ENCODE measurements at places on chromosomes 2 and 18. TPM values are rescaled to one million over a fixed set of nuclear protein-coding genes. Genes with fewer than 3 reads are reported as not detected.

C2orf66 gene
- polyA plus RNA-seq: 0.25 TPM

PCARE gene
- not detected for polyA plus RNA-seq

MOB1A gene
- 105 TPM for polyA plus RNA-seq

LIPG gene
- polyA plus RNA-seq: 0.11 TPM

ANKZF1 gene
- polyA plus RNA-seq: 31.5 TPM

FIGN gene
- 1.8 TPM for polyA plus RNA-seq

SCRN3 gene
- 19.3 TPM for polyA plus RNA-seq

C2orf78 gene
- polyA plus RNA-seq: not detected

LDLRAD4 gene
- not detected for polyA plus RNA-seq

SERPINB3 gene
- not detected for polyA plus RNA-seq

SLC19A3 gene
- polyA plus RNA-seq: 0.71 TPM

STARD6 gene
- not detected for polyA plus RNA-seq

CRYGC gene
- not detected for polyA plus RNA-seq

ANKRD30BL gene
- not detected for polyA plus RNA-seq

GALNT13 gene
- not detected for polyA plus RNA-seq

WDSUB1 gene
- polyA plus RNA-seq: 9.3 TPM

PTPRN gene
- 29.2 TPM for polyA plus RNA-seq

SH3BP4 gene
- 59.5 TPM for polyA plus RNA-seq

SIX3 gene
- polyA plus RNA-seq: not detected

TSGA10 gene
- 1.2 TPM for polyA plus RNA-seq

LAMA1 gene
- polyA plus RNA-seq: 2.8 TPM

TMEM198 gene
- polyA plus RNA-seq: 2.2 TPM

GAREM2 gene
- polyA plus RNA-seq: 5.9 TPM

EFHD1 gene
- not detected for polyA plus RNA-seq

REG3G gene
- not detected for polyA plus RNA-seq

EPB41L3 gene
- polyA plus RNA-seq: 19.2 TPM

KATNAL2 gene
- polyA plus RNA-seq: 4.6 TPM

GALNT3 gene
- polyA plus RNA-seq: 0.40 TPM

EVA1A gene
- 149 TPM for polyA plus RNA-seq

NT5DC4 gene
- not detected for polyA plus RNA-seq

DOK6 gene
- polyA plus RNA-seq: 1.1 TPM

HRH4 gene
- polyA plus RNA-seq: not detected

MEP1B gene
- polyA plus RNA-seq: not detected

Data from GM23248 (cell line).